ENCODE measurements at places on chromosomes 4 and X. TPM values are rescaled to one million over a fixed set of nuclear protein-coding genes. Genes with fewer than 3 reads are reported as not detected.

Gene TMPRSS11E
- not detected for total RNA-seq

Gene TLL1
- total RNA-seq, result not detected

Gene COX7B2
- not detected for total RNA-seq

Gene TCEANC
- 2.2 TPM for total RNA-seq

Gene CABS1
- total RNA-seq, result not detected

Gene SYTL4
- 11.3 TPM for total RNA-seq

Gene TACR3
- total RNA-seq, result not detected

Gene CT45A2
- not detected for total RNA-seq

Gene CXCL10
- total RNA-seq, result 0.81 TPM

Gene PRSS12
- total RNA-seq, result not detected

All from hematopoietic multipotent progenitor cell (in vitro differentiated cells).